ENCODE measurements at places on chromosomes 16 and 17.

DNA sequence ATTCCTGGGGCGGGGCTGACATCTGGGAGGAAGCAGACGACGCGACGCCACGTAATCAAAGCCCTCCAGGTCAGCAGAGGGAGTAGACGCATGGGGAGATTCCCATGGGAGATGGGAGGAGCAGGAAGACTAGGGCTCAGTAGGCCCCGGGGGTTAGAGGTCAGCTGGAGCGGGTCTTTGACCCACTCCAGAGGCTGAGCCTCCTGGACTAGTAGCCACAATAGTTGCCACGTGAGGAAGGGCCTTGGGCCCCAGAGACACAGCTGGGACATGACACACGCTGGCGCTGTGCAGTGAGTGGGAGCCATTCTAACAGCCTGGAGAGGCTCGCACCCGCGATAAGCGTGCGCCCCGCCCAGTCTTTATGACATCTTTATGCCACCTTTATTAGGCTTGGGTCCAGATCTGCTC lies 95.7 kb upstream of the AMZ2 start:
- DNase-seq, result no peak

- no peak for DNase-seq
Measured at GRCh38 chr17:82684228-82684841, 14.2 kb downstream of the RAB40B start.

DNA sequence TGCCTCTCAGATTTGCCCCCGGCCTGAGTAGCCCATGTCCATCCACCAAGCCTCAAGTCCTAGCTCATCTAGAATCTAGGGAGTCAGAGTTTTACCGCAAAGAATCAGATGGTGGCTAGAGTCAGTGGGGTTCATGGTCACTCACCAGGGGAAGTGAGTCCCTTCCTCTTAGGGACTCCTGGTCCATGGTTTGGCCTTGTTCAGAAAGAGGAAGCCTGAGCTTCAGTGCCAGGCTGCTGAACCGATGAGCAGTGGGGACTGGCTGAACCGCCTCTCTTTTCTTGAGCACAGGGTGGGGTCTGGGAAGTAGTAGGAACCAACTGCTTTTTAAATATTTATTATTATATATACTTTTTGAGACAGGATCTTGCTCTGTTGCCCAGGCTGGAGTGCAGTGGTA lies 160.3 kb downstream of the NTN1 start:
- DNase-seq, result no peak

DNA sequence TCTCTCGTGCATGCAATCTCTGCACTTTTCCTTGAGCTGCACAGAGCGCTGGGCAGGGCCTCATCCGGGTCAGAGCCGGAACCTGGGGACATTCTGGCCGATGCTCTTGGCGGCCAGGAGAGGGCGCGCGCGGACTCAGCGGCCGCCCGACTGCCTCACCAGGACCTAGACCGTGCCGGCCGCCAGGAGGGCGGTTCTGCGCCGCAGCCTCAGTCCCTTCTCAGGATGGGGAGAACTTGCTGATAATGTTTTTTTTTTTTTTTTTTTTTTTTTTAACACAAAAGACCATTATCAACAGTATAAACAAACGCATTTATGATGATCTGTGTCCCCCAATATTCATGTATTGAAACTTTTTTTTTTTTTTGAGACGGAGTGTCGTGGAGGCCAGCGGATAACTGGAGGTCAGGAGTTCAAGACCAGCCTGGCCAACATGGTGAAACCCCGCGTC lies 8.1 kb upstream of the FLYWCH2 start:
- DNase-seq, result peak; percentile 16

DNA sequence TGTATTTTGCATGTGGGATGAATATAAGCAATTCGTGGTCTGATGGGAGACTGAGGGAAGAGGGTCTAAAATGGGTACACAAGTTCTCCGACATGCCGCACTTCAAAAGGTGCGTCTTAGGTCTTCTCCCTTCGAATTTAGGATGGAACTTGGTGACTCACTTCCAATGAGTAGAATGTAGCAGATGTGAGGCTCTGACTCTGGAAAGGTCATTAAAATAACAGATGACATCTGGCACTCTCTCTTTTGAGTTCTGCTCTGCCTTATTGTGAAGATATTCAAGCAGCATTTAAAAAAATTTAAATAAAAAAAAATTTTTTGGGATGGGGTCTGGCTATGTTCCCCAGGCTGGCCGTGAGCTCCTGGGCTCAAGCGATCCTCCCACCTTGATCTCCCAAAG lies 92.7 kb downstream of the TMEM100 start:
- DNase-seq, result no peak

Measured in thoracic aorta (tissue), 2 donors.